Umbilical cord (tissue), 2 donors: ENCODE measurements at places on chromosomes 7 and 10.
A peak's percentile ranks its signal among the peaks of the same experiment; 100 is the strongest.

DNA sequence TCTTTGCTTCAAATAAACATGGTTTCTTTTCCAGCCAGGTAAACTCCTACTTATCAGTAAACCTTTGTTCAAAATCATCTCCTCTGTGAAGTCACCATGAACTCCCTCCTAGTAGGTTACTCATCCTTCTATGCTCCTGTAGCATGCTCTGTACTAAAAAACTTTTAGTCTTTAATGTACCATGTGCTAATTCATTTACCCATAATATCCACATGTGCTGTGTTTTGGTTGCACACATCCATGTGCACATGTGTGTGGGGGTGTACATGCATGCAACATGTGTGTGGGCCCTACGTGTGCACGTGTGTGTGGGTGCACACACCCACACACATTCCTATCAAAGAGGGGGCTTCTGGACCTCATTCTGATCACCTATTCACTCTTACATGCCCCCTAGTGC lies 259.9 kb upstream of the SP4 start:
- DNase-seq, result no peak

- DNase-seq, result no peak
These were observed 58.9 kb downstream of the CALML3 start for GRCh38 chr10:5583525-5584175.

GRCh38 chr7:135206941-135207391 lies 4.4 kb downstream of the WDR91 start:
- DNase-seq, result no peak

DNA sequence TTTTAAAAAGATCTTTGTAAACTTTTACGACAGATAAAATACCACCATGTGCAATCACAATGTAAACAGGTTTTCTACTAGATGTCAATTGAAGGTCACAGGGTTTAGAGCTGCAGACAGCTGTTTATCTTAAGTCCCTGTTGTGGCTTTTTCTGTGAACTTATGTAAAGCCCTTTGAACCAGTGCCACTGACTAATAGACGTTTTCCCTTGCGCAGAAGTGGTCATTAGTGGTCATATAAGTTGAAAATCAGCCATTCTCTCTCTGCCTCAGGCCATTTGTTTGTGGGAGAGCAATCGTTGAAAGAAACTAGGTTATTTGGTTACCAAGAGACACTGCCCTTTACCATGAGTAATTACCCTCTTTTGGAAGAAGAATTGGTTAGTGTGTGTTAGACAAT lies 23.9 kb downstream of the CACNB2 start:
- DNase-seq, result peak; percentile 69

DNA sequence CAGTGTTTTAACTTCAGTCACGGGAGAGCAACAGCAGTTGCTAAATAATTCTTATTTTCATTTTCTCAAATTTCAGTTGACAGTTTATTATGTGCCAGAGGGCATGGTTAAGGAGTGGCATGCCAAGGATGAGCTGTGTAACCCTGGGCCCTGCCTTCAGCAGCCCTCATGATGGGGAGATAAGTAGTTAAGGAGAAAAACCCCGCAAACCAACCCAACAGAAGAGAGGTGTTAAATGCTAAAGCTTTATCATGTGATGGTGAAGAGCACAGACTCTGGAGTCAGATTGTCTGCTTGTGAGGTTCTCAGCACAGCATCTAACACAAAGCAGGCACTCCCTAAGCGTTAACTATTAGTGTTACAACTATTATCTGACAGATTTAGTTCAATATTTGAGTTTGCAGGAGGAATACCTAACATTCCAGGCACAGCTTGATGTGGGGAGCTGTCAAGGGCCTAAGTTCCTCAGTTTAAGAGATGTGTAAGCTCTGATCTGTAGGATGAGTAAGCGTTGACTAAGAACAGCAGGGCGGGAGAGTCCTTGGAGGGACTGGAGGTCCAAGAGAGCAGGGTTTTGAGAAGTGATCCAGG lies 29.6 kb downstream of the STAM start:
- peak; percentile 90 for DNase-seq

- no peak for DNase-seq
These were observed 37.0 kb downstream of the PDGFA start for GRCh38 chr7:482521-483083.

- no peak for DNase-seq
These were observed 168.9 kb downstream of the SLIT1 start for GRCh38 chr10:97016728-97017473.

- no peak for DNase-seq
These were observed 37.4 kb downstream of the CCDC6 start for GRCh38 chr10:59868696-59869593.

DNA sequence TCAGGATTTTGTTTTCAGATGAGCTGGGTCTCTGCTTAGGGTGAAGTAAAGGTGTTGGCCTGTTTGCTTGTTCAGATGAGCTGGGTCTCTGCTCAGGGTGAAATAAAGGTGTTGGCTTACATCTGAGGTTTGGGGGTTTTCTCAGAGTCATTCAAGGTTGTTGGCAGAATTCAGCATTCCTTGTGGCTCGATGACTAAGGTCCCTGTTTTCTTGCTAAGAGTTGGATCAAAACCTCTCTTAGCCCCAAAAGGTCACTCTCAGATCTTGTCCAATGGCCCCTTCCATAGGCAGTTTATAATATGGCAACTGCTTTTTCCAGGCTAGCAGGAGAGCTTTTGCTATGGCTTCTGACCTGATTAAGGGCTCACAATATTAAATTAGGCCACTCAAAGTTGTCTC lies 106.6 kb downstream of the ADAM22 start:
- DNase-seq, result no peak

DNA sequence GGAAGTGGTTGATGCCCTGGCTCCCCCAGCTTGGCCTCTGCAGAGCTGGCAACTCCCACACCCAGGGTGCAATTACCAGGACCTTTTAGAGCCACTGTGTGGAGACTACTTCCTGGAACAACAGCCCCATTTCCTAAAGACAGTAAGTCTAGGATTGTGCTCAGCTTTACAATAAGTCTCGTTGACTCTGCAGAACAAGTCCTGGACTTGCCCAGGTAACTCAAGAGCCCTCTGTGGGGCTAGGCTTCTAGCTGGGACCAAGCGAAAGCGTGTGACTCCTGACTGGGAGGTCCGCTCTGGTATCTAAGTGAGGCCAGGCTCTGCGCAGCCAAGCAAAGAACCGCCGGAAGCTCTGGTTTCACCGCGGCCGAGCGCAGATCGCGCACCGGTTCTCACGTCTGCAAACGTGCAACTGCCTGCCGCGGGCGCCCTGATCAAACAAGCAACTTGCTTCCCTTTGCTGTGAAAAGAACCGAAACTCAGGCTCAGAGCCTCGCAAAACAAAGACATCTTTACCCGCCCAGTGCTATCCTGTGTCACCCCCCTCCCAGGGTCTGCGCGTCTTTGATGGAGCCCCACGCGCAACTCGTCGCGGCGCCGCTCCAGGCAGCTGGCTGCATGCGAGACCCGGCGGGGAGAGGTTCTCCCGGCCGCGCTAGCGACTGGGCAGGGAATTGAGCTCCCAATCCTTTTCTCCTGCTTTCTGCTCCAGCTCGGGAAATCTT lies 4.4 kb upstream of the PDLIM1 start:
- peak; percentile 63 for DNase-seq

- peak; percentile 21 for DNase-seq
These were observed 74.6 kb downstream of the PPP1R17 start for GRCh38 chr7:31761646-31762045.

DNA sequence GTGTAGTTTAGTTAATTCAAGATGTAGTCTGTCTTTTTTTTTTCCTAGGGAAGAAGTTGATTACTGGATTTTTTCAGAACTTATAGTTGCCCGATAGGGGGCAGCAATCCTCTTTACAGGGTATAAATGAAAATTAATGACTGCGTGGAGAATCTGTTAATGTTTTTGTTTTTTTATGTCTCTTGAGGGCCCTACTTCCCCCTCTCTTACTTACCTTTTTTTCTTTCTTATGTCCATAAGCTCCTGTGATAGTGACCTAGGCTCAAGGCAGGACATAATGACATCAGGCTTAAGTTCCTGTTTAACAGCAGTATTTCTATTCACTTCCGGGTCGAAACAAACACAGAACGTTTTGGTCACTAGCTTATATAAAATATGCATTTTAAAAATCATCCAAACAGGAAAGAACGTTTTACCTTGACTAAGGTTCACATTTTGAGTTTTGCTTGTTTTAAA lies 18.8 kb downstream of the CDC123 start:
- peak; percentile 31 for DNase-seq

DNA sequence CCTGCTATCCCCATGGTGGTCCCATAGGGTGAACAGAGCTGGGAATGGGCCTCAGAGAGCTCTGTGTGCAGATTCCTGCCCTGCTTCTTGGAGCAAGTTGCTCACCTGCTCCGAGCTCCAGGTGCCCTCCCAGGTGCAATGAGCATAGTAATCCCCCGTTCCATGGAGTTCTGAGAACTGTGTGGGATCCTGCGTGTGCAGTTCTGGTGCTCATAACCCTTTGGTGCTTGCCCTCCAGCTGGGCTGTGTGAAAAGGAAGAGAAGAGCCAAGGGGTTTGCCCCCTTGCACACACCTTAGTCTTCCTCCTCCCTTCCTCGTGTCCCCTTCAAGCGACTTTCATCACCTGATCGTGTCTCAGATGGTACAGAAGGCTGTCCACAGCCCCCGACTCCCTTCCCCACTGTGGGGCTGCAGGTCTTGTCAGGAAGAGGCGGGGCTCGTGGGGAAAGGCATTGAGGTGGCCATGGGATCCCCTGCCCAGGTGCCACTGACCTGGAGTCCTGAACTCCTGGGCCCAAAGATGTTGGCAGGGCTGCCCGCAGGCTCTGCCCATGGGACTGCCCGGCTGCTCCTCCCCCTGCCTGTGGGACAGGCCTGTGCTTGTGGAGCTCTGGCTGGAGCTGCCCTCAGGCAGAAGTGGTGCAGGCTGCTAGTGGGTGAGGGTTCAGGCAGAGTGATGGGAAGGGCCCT lies 21.9 kb upstream of the ZNF488 start:
- DNase-seq, result no peak

DNA sequence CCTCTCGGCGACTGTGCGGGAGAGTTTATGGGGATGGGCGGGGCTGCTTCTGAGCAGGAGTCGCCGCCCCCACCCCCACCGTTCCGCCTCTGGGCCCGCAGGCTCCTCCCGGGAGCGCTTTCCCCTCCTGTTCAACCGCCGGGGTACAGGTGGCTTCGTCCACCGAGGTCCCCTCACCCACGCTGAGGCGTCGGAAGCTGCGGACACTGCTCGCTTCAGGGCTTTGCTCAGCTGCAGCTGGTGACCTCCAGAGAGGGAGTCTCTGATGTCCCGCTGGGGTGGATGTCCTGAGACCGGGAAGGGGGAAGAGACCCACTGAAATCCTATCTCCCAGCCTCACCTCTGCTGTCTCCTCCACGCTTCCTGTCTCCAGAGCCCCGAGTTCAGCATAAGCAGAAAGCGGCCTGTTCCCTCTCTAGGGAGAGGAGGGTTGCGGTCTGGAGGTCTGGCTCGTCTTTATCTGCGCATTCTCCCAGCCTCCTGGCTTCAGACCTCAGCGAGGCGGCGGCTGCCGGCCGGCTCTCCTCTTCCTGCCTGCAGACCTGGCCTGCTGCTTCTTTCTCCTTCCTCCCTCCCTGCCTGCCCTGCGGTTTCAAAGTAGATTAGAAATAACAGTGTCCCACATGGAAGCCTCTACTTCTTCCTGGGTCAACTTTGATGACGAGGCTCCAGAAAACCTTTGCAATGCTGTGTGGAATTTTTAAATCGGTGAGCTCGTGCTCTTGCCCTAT lies 1.8 kb downstream of the CYP2E1 start:
- no peak for DNase-seq

DNA sequence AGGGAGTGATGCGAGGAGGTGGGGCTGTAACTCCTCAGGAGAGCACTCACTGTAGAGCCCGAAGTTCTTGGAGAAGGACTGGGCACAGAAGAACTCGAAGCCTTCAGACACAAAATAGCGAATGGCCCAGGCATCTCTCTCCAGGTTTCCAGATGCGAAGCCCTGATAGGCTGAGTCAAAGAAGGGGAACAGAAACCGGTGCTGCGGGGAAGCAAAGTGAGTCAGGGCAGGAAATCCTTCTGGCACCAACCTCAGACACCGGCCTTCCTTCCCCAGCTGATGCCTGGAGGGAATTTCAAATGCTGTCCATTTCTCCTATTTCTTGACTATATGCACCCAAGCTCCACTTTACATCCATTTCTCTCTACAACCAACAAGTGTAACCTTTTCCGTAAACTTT lies 26.8 kb downstream of the GOT1 start:
- DNase-seq, result no peak

- no peak for DNase-seq
These were observed 266.8 kb downstream of the SORCS1 start for GRCh38 chr10:106897719-106898118.

DNA sequence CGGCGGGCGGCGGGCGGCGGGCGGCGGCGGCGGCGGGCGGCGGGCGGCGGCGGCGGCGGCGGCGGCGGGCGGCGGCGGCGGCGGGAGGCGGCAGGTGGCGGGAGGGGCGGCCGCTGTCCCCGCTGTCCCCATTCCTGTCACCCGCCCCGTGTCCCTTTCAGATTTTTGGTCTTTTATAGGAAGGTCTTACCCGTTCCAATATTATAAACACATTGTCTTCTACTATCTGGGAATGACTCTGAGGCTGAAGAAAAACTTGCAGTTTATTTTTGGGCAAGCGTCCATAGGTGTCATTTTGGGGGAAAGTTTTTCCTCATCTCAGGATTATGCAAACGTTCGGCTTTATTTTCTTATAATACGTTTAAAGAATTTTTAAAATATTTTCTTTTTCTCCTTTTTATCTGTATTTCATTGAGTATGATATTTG lies 578 bp downstream of the ZNF713 start:
- DNase-seq, result no peak

DNA sequence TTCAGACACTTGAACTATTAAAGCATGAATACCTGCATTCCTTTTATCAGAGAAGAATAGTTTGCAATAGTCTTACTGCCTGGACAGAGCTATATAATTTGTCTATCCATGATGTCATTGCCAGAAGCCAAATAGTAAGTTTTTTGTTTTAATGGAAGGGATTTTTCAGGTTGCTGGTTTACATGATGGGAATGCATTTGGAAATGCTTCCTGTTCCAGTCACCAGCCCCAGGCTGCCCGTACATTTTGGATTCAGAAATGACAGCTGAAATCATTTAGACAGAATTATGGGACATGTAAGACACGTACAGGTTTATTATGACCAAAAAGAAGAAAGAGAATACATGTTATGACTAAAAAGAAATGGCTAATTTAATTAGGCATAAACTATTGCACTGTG lies 293.1 kb downstream of the CDK14 start:
- no peak for DNase-seq

- DNase-seq, result no peak
These were observed 117.3 kb downstream of the THSD7A start for GRCh38 chr7:11714676-11715075.

GRCh38 chr10:117418121-117418520 lies 42.9 kb upstream of the PDZD8 start:
- DNase-seq, result no peak
